SK-N-DZ (cell line): ENCODE measurements at places on chromosomes 2 and 18.

GRCh38 chr2:44330801-44331200, 30.5 kb downstream of the PREPL start:
- no peak for DNase-seq

DNA sequence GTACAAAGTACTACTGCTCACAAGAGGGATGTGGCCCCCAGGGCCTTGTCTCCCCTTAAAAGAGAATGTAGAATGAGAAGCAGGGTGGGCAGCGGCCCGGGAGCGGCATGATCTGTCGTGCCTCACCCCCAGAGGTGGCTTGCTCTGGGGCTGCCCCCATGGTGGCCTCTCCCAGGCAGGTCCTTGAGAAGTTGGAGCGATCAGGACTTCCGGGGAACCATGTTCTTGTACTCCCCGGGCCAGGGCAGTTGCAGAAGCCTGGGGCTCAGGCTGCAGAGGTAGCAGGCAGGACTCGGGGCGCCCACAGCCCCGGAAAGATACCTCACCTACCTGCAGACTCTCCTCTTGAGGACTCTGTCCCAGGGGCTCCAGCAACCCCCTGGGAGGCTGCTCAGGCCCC, 62.6 kb downstream of the CYP26B1 start:
- no peak for DNase-seq

DNA sequence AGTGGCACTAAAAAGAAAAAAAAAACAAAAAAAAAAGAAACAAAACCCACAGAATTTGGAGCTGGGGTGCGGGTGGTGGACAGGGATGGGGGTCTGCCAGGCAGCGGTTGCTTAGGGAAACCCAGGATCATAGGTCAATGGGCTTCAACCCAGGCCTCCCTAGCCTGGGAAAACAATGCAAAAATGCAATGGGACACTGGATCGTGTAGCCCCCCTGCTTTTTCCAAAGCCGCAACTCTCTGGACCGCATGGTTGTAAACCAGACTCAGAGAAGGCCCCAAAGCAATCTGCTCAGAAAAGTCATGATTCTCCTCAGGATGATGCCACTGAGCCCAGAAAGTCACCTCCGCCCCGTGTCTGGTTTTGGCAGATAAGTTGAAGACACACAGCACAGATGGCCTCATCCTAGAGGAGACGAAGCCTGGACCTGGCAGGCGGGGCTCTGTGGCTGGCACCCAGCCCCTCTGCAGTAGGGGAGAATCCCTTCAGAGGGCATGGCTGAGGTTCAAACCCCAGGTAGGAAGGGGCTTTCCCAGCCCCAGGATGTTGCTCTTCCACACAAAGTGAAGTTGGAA, 5.1 kb downstream of the DLX2 start:
- no peak for DNase-seq

- no peak for DNase-seq
These were observed 177.5 kb downstream of the RBM43 start for GRCh38 chr2:151083856-151084795.

DNA sequence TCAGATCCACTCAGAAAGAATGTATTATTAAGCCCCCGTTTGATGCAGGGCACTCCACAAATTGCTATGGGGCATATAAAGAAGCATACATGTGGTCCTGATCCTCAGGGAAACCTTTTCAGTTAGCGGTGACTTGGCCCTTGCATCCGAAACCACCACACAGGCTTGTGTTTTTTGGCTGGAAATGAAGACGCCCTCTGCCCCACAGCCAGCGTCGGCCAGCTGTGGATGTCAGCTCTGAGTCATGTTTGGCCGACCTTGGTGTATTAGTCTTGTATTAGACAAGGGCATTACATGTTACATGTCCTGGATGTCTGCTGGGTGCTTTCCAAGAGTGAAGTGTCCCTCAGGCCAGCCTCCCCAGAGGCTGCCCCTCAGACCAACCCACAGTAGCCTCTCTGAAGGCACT, 107.6 kb upstream of the MAP3K20 start:
- no peak for DNase-seq

DNA sequence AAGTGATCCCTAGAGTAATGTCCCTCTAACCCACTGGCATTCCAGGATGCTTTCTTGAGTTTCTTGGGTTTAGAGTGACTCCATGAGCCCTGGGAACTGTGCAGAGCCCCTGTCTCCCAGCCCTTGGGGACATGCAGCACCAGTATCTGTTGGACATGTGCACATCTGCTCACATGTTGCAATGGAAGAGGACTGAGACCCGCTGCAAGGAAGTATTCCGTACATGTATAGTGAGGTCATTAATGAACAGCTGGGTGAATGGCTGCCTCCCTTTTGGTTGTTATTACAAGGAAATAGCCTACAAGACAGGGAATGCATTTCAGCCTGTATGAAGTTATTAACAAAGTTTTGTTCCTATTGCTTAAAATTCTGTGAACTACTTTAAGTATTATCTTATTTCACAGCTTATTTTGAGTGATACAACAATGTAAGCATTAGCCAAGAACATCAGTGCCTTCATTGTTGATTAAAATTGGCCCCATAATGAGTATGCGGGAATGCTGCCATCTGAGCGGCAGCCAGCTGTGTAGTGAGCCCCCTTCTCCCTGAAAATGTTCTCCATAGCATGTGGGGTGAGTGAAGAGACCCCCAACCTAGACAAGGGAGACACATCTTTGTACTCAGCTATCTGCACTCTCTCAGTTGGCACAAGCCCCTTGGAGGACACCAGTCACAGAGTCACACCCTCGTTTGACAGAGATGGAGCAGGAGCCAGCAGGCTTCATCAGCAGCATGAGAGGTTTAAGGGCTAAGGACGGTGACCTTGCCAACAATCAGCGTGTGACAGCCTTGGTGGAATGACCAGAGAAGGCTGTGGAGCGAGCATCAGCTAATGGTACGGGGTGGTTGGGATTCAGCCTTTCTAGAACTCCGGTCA, 87.4 kb downstream of the FAM210A start:
- DNase-seq: no peak

DNA sequence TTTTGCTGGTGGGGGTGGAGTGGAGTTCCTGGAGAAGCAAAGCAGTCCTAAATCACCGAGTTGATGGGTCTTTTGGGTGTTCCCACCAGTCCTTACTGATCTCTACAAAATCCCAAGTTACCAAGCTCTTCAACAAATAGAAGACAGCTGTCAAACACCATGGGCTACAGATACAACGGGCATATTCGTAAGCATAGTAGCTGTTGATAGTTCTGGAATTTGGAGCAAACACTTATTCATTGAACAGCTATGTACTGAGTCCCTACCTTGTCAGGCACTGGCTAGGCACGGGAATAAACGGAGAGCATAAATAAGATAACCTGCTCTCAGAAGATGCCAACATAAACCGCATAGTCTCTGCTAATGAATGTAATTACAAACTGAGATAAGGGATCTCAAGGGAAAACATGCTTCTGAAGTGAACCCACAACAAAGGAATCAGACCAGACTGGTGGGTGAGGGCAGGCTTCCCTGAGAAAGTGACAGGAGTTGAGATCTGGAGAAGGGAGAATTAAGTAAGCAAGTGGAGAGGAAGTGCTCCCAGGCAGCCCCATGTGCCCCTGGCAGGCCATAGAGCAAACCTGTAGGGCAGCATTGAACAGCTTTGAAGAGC, 947 bp upstream of the ANKRD44 start:
- DNase-seq: peak; percentile 71

GRCh38 chr2:200713003-200713703, 98.6 kb upstream of the BZW1 start:
- DNase-seq: peak; percentile 84

DNA sequence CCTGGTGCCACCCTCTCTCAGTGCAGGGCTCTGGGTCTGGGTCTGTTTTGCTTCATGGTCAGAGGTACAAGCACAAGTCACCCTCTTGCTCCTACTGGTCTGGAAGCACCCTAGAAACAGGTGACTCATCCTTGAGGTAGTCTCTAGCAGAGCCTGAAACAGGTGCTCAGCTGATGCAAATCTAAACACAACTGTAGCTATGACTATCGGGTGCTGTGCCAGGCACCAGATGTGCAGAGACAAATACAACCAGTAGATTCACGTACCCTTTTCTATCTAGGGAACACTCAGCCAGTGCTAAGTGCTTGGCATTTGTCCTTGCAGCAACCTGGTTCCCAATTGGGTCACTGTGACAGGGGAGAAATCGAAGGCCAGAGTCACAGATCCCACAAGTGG, 140.9 kb upstream of the MYCN start:
- no peak for DNase-seq
